ENCODE measurements at places on chromosomes 12 and 14.

GRCh38 chr14:21112255-21112654 lies 11.4 kb downstream of the TMEM253 start:
- DNase-seq: no peak

DNA sequence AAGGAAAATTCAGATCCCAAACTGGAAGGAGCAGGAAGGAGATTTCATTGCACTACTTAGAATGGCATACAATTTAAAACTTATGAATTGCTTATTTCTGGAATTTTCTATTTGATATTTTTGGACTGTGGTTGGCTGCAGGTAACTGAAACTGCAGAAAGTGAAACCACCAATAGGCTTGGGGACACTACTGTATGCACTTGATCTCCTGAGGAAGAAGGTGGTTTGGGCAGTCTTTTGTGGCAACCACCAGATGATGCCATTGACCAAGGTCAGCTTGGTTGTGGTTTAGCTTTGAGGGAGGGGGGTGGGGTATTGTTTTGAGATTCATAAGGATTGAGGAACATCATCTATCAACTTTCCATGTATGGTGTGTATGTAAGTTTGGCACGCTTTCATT lies 209.5 kb upstream of the STXBP6 start:
- no peak for DNase-seq

- peak; percentile 27 for DNase-seq
These were observed 59.5 kb downstream of the ETNK1 start for GRCh38 chr12:22684140-22685118.

GRCh38 chr12:96295532-96296160 lies 101.5 kb downstream of the ELK3 start:
- DNase-seq: no peak

DNA sequence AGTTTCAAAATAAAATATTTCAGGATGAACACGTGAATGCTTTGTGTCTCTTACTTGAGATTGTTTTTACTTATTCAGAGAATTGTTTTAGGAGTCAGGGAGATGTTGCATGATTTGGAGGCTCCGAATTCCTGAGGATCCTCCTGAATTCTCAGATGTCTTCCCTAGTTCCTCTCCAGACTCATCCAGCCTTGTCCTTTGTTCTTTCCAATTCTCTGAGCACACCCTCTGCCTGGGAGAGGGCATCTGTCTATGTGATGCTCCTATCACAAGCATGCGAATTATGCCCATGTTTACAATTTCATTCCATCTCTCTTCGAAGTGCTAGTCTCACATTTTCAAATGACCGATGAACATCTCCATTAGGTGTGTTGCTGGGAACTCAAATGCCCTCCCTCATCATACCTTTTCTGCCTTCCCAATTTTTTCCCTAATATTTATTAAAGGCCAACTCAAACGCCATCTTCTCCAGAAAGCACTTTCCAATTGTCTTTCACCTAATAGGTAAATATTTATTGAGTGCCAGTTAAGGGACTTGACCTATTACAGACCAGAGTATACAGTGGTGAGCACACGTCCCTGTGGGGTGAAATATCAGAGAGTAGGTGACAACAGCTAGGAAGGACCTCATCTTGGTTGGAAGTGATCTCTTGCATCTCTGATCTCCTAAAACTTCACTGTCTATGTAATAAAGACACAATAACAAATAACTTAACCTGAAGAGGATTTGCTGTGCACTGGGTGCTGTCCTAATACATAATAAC lies 64.4 kb downstream of the ARF6 start:
- no peak for DNase-seq

GRCh38 chr12:79151956-79152355 lies 287.4 kb downstream of the SYT1 start:
- DNase-seq: no peak

DNA sequence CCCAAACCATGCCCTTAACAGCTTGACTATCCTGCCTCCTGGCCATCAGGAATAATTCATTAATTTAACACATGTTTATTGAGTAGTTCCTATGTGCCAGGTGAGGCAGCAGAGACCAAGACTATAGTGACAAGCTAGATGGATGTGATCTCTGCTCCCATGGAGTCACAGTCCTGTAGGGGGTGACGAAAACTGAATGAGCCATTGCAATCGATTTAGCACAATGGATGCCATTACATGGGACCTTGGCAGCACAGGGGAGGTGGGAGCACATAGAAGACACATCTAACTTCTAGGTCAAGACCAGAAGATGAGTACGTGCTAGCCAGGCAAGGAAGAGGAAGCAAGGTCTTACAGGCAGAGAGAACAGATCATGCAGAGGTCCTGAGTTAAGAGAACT lies 68.7 kb downstream of the NOS1 start:
- DNase-seq: no peak

DNA sequence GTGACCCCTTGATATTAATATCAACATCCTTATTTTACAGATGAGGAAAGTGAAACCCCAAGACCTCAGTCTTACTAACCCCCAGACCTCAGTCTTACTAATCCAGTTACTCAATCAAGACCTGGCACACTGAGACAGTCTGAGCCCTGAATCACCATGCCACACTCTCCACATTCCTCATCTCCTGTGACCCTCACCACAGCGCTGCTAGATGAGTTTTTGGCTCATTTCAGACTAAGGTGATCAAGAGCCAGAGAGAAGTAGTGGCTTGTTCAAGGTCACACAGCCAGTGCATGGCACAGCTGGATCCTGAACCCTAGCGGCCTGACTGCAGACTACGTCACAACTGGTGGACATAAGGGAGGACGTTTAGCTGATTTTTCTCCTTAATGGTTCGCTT lies 579.2 kb downstream of the BCL11B start:
- DNase-seq: no peak

GRCh38 chr12:124130691-124131591 lies 157.9 kb downstream of the ZNF664 start:
- DNase-seq: no peak

- DNase-seq: no peak
These were observed 420.1 kb downstream of the DIO2 start for GRCh38 chr14:79791055-79791732.

DNA sequence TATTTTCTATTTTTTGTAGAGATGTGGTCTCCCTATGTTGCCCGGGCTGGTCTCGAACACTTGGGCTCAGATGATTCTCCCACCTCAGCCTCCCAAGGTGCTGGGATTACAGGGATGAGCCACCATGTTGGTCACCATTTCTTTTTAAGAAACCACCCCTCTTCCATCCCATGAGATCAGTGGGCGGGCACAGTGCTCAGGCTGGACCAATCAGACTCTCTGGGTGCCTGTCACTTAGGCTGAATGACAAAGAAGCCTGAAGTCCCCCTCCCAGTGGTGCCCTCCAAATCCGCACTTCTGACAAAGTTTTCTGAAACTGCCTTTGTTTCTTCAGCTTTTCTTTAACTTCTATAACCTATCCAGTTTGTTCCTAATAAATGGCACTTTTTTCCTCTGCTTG lies 48.2 kb downstream of the CALM1 start:
- no peak for DNase-seq

- DNase-seq: no peak
These were observed 2.9 kb downstream of the RAD52 start for GRCh38 chr12:946631-947030.

DNA sequence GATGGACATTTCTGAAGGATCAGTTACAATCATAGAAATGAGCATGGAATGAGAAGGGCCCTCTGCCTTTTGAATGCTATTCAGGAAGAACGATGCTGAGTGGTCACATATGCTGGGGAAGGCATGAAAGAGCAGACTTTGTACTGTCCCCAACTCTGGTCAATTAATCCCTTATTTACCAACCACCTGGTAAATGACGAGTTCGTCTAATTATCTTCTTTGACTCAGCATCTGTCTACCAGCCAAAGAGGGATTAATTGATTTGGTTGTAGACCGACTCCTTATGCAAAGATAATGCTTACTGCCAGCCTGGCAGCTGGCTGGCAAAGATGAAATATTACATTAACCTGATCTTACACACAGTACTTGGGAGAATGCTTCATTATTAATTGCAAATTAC lies 152.2 kb downstream of the CHST11 start:
- DNase-seq: peak; percentile 85

GRCh38 chr14:85853996-85854526 lies 324.1 kb downstream of the FLRT2 start:
- no peak for DNase-seq
